T-cell (primary cell): ENCODE measurements at places on chromosomes 6 and 20. TPM values are rescaled to one million over a fixed set of nuclear protein-coding genes. Genes with fewer than 3 reads are reported as not detected.

GRCh38 chr20:52130406-52130805 lies 61.2 kb downstream of the ZFP64 start:
- no peaks in the 10 kb centered on the region for H3K4me1 ChIP-seq
- H3K36me3 ChIP-seq: no peaks in the 10 kb centered on the region
- no peak overlapping the region for H3K27ac ChIP-seq
- H3K27me3 ChIP-seq: no peaks in the 10 kb centered on the region
- no peak overlapping the region for H3K4me3 ChIP-seq

DNA sequence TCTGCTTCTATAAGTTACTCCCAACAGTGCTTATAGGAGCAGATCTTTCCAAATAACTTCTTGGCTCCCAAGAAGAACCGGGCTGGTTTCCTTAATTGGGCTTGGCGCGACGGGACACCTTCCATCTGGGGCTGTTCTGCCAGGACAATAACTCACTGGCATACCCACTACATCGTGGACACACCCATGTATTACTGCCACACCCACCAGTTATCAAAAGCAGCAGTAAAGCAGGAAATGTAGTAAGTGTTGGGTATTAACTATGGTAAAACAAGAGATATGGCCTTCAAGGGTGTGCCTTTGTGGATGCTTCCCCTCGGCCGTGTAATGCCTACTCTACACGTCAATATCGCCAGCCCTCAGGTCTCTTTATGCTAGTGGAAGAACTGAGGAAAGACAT lies 24.7 kb downstream of the CNKSR3 start:
- DNase-seq: no peak
- no peak overlapping the region for H3K27ac ChIP-seq
- H3K36me3 ChIP-seq: no peaks in the 10 kb centered on the region
- peaks cover 2% of the 10 kb centered on the region for H3K27me3 ChIP-seq
- no peak overlapping the region for H3K4me3 ChIP-seq

DNA sequence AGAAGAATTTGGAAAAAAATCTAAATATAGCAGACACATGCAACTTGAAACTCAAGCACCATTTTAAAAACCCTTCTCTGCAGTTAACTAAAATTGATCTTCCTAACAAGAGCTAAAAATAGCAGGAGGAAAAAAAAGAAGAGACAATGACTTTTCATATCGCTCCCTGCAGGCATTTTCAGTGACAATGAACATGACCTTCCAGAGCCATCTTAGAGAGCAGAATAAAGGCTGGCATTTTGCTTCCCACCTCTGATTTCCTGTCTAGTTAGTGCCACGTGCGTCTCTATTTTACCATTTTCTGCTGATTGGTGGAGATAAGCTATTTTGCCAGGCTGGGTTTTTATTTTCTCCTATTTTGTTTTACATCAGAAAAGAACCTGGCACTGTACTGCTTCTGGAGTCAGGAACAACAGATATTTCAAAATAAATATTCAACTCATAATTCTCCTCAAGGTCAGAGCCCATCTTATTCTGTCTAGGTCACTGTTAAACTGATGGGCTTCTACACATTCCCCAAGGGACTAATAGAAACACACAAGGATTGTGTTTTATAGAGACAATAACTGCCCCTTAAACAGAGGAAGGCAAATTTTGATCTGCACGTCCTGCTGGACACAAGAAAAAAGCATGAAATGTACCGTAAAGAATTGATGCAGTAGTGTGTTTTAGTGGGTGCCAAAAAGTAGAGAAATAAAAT lies 70.2 kb upstream of the ENPP5 start:
- no peaks in the 10 kb centered on the region for H3K27me3 ChIP-seq
- H3K27ac ChIP-seq: no peak overlapping the region
- no peak overlapping the region for H3K4me3 ChIP-seq
- no peaks in the 10 kb centered on the region for H3K4me1 ChIP-seq

GRCh38 chr20:48301189-48301588 lies 515.9 kb upstream of the SULF2 start:
- peaks cover 17% of the 10 kb centered on the region for H3K27me3 ChIP-seq
- no peak overlapping the region for H3K27ac ChIP-seq
- no peaks in the 10 kb centered on the region for H3K4me1 ChIP-seq
- H3K4me3 ChIP-seq: no peak overlapping the region

GRCh38 chr20:9515214-9515585 lies 810 bp downstream of the LAMP5 start:
- no peak overlapping the region for H3K27ac ChIP-seq
- H3K4me1 ChIP-seq: no peaks in the 10 kb centered on the region
- no peak overlapping the region for H3K4me3 ChIP-seq
- peaks cover 17% of the 10 kb centered on the region for H3K27me3 ChIP-seq
- no peaks in the 10 kb centered on the region for H3K36me3 ChIP-seq
- DNase-seq: no peak

The C20orf141 gene
- not detected for total RNA-seq

The CCN6 gene
- total RNA-seq: not detected
